ENCODE measurements at places on chromosomes 5 and 9.
A peak's percentile ranks its signal among the peaks of the same experiment; 100 is the strongest.

DNA sequence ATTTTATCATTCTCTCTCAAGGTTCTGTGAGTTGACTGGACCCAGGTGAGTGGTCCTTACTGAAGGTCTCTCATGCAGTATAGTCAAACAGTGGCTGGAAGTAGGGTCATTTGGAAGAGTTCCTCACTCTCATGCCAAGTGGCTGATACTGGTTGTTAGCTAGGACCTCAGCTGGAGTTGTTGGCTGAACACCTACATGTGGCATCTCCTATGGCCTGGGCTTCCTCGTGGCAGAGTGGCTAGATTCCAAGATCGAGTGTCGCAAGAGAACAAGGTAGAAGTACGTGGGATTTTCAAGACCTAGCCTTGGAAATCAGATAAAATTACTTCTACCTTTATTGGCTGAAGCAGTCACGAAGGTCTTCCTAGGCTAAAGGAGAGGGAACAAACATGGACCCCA is 7.6 kb downstream of the SLC31A2 start:
- no peak for DNase-seq

DNA sequence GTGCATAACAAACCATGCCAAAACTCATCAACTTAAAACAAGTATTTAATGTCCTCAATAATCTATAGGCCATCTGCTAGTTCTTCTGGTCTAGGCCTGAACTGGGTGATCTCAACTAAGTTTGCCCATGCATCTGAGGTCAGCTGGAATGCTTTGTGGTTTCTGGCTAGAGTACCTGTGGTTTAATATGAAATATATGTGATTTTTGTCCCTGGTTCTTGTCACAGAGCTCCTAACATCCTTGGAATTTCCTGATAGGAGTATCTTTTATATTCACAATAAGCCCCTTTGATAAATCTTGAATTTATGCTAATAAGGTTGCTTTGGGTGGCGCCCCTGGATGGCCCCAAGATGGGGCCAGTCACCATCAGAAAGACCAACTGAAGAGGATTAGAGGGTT is 535.9 kb downstream of the DNAH5 start:
- no peak for DNase-seq

- DNase-seq = no peak
Observed at GRCh38 chr5:67221487-67222242, 25.1 kb upstream of the CD180 start.

GRCh38 chr5:54066433-54066832 is 243.9 kb downstream of the ARL15 start:
- no peak for DNase-seq

- no peak for DNase-seq
Observed at GRCh38 chr5:1780614-1780930, 19.1 kb downstream of the MRPL36 start.

DNA sequence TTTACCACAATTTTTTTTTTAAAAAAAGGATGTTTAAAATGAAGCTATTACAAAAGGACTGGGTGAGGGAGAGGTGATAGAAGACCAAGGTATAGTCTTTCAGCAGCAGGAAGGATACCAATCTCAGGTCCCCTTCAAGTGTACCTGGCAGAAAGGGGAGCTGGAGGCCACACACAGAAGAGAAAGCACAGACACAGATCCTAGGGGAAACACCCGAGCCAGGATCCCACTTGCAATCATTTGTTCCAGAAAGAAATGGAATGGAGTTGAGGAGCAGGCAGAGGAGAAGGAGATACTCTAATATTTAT is 5.6 kb downstream of the GNPDA1 start:
- no peak for DNase-seq

- DNase-seq = no peak
Observed at GRCh38 chr9:4510546-4511322, 20.5 kb downstream of the SLC1A1 start.

GRCh38 chr5:56558131-56558745 is 257.1 kb upstream of the MAP3K1 start:
- DNase-seq = no peak

DNA sequence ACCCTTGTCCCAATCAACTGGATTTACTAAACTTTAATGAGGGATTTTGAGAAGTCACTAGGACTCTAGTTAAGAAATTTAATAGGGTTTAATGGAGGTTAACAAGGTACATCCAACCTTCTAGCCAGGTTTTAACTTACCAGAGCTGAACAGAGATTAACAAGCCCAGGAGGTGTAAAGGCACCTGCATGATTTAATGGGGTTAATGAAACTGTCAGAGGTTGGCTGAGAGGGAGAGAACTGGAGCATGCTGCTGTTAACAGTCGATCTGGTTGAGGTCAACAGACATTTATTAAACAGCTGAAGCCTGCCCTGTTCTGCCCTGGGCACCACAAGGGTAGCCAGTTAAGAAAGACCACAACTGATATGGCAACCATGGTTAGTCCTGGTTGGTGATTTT is 13.6 kb downstream of the HAND1 start:
- DNase-seq = no peak

DNA sequence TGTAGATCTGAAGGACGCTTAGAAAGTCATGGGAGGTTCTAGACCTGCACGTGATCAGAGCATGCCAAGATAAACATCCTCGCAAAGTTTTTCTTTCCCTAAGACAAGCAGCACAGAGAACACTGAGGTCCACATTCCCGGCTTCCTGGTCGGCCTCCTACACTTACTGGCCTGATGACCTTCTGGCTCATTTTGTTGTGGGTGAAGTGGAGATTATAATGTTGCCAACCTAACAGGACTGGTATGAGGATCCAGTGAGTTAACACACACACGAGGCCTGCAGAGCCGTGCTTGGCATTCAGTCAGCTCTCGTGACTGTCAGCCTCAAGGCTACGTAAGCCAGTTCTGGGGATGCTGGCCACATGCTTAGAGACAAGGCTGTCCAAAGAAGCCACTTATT is 186.0 kb downstream of the TENT4A start:
- DNase-seq = no peak

GRCh38 chr5:90956511-90957097 is 398.0 kb downstream of the ADGRV1 start:
- DNase-seq = no peak

DNA sequence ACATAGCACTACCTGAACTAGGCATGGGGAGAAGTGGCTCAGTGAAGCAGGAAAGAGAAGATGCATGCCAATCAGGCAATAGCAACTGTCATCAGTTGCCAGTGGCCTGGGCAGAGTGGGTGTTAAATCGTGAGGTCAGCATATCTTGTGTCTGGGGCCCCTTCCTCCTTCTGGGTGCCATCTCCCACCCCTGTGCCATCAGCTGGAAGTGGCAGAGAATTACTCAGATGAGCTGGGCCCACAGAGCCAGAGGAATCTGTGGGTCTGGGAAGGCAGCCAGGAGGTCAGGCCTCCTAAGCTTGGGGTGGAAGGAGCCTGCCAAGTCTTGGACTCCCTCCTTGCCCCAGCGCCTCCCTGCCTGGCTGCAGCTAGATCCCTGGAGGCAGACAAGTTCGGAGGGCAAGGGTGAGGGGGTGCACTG is 66.5 kb downstream of the GALNT12 start:
- DNase-seq = no peak

DNA sequence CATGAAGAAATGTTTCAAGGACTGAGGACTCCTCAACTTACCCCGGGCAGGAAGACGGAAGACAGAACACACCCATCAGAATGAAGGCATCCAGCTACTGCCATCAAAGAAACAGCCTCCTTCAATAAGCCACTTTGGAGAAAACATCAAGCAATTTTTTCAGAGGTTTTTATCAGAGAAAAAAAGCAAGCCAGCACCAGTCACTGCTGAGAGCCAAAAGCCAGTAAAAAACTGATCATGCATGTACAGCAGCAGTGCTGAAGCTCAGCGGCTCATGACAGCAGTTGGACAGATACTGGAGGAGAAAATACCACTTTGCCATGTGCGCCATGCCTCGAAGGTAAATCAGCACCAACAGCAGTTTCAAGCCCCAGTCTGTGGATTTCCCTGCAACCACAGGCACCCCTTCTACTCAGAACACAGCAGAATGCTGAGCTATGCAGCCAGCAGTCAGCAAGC is 10.1 kb upstream of the ZNF484 start:
- DNase-seq = no peak

- DNase-seq = no peak
Observed at GRCh38 chr5:41118177-41118576, 47.0 kb upstream of the MROH2B start.

- DNase-seq = no peak
Observed at GRCh38 chr9:88198341-88198807, 60.1 kb upstream of the SPATA31C2 start.

- peak; percentile 25 for DNase-seq
Observed at GRCh38 chr9:121622387-121623203, 28.8 kb upstream of the DAB2IP start.

- DNase-seq = no peak
Observed at GRCh38 chr9:116174347-116174746, 20.8 kb downstream of the PAPPA start.

GRCh38 chr9:127059765-127060361 is 62.6 kb downstream of the ANGPTL2 start:
- no peak for DNase-seq

GRCh38 chr5:159189310-159189709 is 20.0 kb downstream of the RNF145 start:
- no peak for DNase-seq

- no peak for DNase-seq
Observed at GRCh38 chr5:124952079-124952478, 205.6 kb upstream of the ZNF608 start.

DNA sequence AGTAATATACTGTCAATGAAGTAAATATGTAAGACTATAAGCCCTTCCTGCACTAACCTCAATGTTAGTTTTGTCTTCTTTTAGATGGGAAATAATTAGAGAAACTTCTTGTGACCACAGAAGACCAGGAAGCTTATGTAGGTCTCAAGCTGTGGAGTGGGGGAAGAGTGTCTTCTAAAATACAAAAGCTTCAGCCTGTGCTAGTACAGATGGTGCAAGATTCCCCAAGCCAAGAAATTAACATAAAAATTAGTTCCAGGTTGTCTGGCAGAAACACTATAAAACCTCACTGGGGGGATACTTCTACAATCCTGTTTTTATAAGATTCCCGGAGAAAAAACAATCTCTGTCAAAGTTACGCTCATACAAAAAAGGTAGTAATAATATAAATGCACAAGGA is 103.6 kb downstream of the FNBP1 start:
- no peak for DNase-seq

GRCh38 chr5:124053340-124053739 is 541.4 kb downstream of the CSNK1G3 start:
- DNase-seq = no peak

DNA sequence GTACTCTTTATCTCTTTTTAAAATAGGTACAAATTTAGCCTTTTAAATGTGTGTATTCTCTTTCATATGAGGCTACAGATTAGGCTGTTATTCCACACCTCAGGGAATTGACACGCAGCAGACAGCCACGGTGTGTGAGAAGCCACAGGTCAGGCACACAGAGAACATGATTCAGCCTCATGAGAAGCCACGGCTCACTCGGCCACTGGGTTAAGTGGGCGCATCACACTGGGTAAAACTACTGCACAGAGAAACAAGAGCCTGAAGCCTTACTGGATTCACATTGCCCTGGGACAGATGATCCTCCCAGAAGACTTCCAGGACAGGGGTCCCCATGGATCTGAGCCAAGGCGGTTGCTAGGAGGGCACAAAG is 28.2 kb downstream of the LPCAT1 start:
- peak; percentile 30 for DNase-seq

- DNase-seq = no peak
Observed at GRCh38 chr5:175828651-175829050, 42.7 kb upstream of the CPLX2 start.

- no peak for DNase-seq
Observed at GRCh38 chr9:83560169-83560826, 22.1 kb upstream of the FRMD3 start.

DNA sequence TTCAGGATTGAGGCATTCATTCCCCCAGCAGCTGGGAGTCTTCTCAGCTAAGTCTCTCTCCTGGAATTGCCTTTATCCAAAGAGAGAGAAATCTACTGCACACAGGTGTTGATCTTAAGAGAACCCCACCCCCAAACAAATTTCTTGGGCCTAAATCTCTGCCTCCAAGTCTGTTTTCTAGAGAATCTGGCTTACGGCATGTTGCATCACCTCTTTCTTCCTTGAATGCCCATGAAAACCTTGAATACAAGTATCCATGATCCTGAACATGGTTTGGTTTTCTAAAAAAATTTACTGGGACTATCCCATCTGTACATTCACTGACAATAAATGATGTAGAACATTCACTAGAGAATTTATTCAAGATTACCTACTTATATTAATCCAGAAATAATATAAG is 401.6 kb downstream of the PDE4D start:
- no peak for DNase-seq

GRCh38 chr9:92342825-92343488 is 17.2 kb downstream of the CENPP start:
- DNase-seq = no peak

- no peak for DNase-seq
Observed at GRCh38 chr5:140018096-140018481, 25.0 kb downstream of the NRG2 start.

GRCh38 chr5:176812269-176813259 is 2.2 kb downstream of the UNC5A start:
- no peak for DNase-seq

DNA sequence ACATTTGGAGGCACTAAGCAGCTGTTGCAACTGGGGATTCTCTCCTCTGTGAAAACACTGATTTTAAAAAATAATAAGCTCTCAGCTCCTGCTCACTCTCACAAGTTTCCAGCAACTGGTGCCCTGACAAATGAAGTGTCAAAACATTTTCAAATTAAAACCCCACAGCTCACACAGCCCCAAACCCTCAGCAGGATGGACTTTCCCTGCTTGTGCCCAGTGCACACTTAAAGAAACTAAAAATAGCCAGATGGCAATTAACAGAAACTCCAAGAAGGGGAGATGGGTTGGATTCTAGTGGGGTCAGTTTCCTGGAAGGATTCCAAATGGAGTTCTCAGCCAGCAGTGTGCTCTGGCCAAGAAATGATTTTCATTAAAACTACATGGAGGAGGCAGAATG is 163.0 kb upstream of the PUM3 start:
- DNase-seq = no peak

DNA sequence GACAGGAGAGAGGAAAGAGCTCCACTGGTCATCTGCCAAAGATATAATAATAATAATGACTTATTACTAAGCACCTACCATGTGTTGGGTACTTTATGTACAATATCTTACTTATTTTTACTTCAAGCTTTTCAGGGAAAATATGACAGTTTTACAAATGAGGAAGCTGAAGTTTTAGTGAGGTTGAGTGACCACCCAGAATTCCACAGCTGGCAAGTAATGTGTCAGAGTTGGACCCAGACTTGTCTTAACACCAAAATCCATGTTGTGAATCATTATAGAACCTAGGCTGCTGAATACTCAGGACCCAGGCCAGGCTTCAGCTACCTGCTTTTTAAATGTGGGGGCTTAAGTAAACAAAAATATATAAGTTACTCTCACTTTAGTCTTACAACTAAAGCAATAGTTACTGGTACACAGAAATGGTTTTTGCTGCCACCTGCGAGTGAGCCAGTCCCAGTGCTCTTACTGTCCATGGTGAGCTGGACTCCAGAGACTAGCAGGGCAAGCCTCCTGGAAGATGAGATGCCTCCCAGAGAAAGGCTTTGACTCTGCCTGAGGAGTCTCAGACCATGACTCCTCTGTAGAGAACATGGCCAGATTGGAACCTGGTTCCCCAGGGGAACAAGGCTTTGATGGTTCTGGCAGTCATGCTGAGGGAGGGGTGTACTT is 29.9 kb downstream of the RUSC2 start:
- no peak for DNase-seq

- no peak for DNase-seq
Observed at GRCh38 chr5:95835682-95836385, 13.3 kb upstream of the GLRX start.

- DNase-seq = no peak
Observed at GRCh38 chr5:142012186-142012785, 541 bp downstream of the GNPDA1 start.

GRCh38 chr9:86135371-86135770 is 36.0 kb upstream of the GOLM1 start:
- no peak for DNase-seq

GRCh38 chr5:142846406-142846805 is 76.2 kb downstream of the ARHGAP26 start:
- peak; percentile 67 for DNase-seq
